ENCODE measurements at places on chromosomes 3 and 15.

DNA sequence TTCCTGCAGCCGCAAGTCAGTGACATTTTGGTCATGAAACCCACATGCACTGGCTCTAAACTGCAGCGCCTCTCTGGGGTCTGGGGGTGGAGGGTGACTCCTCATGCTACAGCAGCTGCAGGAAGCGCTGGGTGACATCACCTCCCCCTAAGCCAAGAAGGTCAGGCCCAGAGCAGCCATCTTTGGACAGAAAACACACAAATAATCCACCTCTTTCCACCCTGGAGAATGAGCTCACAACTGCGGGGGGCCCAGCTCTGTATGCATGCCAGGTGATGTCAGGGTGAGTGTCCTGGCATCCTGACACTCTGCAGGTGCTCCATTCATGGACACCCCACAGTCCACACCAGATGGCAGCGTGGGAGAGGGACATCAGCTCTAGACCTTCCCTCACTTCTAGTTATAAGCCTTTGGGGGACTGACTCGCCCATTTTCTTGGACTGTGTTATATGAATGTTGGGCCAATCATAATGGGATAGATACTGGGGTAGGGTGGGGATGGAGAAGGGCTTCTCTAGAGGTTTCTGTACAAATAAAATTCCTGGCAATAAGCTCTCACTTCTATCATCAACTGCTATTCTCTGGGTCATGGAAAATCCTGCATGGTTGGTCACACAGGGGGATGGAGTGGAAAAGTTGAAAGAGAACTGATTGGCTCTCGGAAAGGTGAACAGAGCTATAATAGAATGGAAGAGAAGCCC is 70.7 kb upstream of the THBS1 start:
- no peak for DNase-seq

DNA sequence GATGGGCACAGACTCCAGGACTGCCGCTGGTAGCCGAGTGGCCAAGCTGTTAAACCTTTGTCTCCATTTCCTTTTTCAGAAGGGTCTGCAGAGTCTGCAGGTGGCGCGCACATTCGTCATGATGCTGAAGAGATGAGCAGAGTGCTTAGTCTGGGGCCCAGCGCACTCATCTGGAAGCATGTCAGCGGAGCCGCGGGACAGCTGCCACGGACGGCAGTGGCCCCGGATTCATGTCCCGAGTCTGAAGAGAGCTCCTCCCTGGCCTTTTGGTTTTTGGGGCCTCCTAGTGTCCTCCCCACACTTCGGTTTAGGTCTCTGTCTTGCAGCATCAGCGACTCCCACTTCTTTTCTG is 42.6 kb downstream of the KLHL25 start:
- no peak for DNase-seq

DNA sequence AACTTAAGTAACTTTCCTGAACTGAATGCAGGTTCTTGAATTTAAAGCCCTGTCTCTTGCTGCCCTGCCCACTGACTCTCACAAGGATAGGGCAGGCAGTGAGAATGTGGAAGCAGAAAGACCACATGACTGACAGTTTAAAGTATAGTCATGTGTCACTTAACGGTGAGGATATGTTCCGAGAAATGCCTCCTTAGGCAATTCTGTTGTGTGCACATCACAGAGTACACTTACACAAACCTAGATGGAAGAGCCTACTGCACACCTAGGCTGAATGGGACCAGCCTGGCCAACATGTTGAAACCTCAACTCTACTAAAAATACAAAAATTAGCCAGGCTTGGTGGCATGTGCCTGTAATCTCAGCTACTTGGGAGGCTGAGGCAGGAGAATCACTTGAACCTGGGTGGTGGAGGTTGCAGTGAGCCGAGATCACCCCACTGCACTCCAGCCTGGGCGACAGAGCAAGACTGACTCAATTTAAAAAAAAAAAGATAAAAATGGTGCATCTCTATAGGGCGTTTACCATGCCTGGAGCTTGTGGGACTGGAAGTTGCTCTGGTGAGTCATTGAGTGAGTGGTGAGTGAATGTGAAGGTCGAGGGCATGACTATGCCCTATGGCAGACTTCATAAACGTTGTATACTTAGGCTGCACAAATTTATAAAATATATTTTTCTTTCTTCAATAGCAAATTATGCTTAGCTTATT is 18.9 kb upstream of the COPG1 start:
- no peak for DNase-seq

DNA sequence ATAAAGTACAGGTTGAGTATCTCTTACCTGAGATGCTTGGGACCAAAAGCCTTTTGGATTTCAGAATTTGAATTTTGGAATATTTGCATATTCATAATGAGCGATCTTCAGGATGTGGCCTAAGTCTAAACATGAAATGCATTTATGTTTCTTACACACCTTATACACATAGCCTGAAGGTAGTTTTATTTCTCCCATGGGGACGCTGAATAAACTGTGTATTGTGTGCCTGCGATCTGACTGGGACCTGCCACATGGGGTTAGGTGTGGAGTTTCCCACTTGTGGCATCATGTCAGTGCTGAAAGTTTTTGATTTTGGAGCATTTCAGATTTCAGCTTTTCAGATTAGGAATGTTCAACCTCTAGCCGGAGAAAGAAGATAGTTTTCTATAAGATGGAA is 35.5 kb downstream of the UBE2E2 start:
- no peak for DNase-seq

DNA sequence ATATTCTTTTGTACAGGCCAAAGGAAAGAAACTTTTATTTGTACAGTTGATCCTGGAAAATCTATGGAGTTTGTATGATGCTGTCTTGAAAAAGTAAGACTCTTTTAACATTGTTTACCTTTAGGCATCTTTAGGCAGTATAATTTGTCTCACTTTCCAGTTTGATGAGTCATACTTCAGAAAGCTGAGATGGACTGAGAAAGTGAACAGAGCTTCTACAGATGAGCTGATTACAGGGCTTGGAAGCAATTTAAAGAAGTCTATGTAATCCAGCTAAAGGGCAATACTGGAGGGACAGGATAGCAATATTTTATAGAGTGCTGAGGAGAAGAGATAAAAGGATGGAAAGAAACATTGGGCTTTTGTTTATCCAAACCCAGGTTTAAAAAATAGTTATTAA is 123.5 kb upstream of the GOLGA6L4 start:
- no peak for DNase-seq

DNA sequence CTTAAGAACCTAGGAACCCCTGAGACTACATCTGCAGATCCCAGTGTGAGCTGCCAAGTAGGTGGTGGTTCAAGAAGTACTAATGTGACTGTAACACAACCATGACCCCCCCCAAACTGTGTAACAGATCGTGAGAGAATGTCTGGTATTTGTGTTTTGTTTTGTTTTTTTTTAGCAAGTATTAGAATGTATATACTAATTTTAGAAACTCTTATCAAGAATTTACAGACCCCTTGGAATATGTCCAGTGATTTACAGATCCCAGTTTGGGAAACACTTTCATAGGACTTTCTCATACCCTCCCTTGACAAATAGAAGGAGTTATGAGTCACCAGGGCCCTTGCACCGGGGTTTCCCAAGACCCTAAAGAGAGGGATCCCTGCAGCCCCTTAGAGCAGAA is 79.8 kb downstream of the SEMA5B start:
- no peak for DNase-seq

DNA sequence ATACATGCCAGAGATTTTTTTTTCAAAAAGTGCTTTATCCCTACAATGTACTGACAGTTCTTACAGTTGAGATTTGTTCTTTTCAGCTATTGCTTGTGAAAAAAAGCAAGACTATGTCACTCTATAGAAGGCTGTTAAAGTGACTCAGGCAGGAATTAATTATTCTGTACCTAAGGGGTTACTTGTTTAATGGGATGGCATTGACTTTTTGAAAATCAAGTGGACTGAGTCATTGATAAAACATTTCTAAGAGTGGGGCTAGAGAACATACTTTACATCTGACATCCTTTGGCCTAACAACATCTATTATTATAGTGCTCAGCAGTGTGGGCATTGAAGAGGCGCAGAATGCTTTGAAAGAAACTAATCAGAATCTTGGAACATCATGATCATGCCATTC is 34.3 kb downstream of the INTS14 start:
- DNase-seq: no peak

- no peak for DNase-seq
Observed at GRCh38 chr15:70902107-70902506, 9.5 kb downstream of the LRRC49 start.

GRCh38 chr15:89654301-89654761 is 936 bp downstream of the KIF7 start:
- no peak for DNase-seq

DNA sequence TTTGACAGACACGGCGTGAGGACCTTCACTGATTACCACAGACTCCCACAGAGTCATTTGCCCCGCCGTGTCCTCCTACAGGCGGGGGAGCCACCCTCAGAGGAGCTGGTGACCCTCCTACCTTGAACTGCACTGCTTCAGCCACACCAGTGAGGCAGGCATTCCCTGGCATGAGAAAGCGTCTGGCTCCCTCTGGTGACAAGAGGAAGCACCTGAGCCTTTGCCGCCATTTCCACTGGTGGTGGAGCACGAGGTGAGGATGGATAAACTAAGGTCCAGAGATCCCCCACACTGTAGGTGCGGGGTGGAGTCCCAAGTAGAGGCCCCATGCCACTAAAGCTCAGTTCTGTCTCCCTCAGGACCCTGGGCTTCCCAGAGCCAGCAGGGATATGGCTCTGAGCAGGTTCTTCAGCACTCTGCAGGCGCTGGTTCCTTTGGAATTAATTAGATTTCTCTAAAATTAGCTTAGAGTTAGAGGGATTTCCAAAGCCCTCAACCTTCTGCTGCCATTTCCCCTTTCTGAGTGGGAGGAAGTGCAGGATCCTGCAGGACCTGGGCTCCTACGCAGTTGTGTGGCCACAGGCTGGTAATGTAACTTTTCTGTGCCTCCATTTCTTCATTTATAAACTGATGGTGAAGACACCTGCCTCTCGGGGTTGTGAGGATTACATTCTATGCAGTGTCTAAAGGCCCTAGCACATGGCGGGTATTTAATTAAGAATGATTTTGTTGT is 224.0 kb downstream of the SLCO3A1 start:
- DNase-seq: no peak

GRCh38 chr15:65130941-65131340 is 2.7 kb downstream of the PDCD7 start:
- DNase-seq: no peak

DNA sequence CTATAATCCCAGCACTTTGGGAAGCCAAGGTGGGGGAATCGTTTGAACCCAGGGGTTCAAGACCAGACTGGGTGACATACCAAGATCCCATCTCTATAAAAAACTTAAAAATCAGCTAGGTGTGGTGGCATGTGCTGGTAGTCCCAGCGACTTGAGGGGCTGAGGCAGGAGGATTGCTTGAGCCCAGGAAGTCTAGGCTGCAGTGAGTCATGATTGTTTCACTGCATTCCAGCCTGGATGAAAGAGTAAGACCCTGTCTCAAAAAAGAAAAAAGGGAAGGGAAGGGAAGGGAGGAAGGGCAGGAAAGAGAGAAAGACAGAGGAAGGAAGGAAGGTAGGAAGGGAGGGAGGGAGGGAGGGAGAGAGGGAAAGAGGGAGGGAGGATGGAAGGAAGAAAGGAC is 133.7 kb upstream of the LRRN1 start:
- no peak for DNase-seq

- no peak for DNase-seq
Observed at GRCh38 chr15:66394915-66395314, 8.2 kb downstream of the MAP2K1 start.

DNA sequence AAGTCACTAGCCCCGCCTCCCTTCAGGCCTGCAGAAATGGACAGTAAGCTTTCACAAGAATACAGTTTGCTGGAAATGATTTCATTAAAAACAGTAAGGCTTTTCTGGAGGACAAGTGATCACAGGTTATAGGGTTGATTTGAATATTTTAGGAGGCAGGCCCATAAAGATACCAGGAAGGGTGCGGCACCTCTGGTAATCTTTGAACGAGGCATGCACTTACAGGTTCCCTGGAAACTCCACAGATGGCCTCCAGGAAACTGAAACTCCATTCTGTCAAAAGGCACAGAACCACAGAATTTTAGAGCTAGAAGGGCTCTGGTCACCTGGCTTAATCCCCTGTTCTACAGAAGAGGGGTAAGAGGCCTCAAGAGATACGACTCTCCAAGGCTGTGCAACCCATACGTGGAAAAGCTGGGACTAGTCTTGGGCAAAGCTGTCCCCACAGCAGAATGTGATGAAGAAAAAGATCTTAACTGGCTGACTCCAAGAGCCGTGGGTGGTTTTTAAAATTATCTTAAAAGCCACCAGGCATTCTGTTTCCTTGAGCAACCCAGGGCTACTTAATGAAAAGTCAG is 1.2 kb downstream of the STARD5 start:
- no peak for DNase-seq

- DNase-seq: no peak
Observed at GRCh38 chr15:97502038-97502437, 458.5 kb upstream of the ARRDC4 start.

DNA sequence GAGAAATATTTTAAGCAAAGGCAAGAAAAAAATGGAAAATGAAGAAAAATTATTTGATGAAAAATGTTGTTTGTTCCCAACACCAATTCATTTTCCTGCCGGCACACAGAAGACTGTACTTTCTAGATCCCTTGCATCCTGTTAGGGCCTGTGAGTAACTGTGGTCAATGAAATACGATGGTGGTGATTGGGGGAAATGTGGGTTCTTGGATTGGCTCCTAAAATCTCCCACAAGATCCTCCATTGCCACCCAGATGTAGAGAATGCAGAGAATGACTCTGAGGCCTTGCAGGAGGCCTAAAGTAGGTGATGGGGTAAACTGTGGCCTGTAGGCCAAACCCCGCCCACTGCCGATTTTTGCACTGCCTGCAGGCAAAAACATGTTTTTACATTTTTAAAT is 46.3 kb upstream of the C3orf70 start:
- no peak for DNase-seq

GRCh38 chr3:62036726-62037125 is 336.6 kb downstream of the FEZF2 start:
- DNase-seq: no peak

- no peak for DNase-seq
Observed at GRCh38 chr3:157135671-157136396, 24.1 kb downstream of the CCNL1 start.

DNA sequence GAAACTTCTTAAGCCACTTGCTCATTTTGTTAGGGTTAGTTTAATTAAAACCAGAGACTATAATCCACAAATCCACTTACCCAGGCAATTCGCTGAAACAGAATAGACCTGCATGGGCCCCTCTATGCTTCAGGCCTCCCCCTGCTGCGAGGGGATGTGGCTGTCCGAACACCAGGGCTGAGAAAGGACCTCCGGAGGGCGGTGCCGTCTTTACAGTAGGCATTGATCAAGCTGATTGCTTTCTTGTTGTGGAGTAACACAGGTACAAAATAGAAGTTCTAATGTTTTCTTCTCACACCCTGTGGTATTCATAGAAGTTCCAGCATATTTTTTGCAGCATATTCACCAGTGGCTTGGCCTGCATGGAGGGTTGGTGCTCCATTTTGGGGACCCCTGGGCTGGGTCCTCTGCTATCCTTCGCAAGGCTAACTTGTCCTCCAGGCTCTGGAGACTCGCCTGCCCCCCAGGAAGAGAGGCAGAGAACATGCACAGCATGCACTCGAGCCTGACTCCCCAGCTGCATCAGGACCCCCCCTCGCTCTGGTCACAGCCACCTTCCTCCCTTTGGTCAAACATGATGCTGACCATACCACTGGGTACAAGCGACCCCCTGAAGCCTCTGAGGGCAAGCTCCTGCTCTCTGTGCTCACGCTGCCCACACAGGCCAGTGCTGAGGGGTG is 55.3 kb downstream of the TPRA1 start:
- DNase-seq: no peak
